Omental fat pad (tissue), 4 donors: ENCODE measurements at places on chromosomes 4 and X. TPM values are rescaled to one million over a fixed set of nuclear protein-coding genes. Genes with fewer than 3 reads are reported as not detected.

The RNF212 gene
- total RNA-seq: 9.3 TPM

The CENPVL2 gene
- total RNA-seq: not detected

The GIMD1 gene
- not detected for total RNA-seq

The ETNPPL gene
- total RNA-seq: not detected

The PLP2 gene
- total RNA-seq: 48.0 TPM

The SSX3 gene
- total RNA-seq: not detected
